NCI-H1048 (cell line): ENCODE measurements at places on chromosomes 1 and 21.

DNA sequence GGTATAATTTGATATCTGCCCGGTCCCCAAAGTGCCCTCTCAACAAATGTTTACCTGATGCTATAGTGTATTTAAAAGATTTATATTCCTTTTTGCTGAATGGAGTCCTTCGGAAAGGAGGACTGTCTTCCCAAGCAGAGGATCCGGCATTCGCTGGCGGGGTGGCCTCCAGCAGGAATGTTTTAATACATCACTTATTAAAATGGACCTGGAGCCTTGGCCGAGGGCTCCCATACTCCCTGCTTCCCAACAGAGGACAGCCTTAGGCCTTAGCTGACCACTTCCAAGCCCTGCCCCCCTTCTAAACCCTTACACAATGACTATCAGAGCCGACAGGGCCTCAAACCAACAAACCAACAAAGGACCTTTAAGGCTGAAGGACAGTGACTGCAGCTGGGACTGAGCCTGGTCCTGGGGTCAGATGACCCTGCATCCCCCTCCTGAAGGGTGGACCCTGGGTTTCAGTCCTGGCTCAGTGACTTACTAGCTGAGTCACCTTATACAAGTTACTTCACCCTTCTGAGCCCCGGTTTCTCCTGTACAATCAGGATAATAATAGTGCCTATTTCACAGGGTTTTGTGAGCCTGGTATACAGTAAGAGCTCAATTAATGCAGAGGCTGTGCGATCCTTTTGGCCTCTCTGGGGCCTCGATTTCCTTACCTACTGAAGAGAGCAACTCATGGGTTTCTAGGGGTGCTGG lies 5.6 kb downstream of the CAMK2N1 start:
- DNase-seq = no peak

DNA sequence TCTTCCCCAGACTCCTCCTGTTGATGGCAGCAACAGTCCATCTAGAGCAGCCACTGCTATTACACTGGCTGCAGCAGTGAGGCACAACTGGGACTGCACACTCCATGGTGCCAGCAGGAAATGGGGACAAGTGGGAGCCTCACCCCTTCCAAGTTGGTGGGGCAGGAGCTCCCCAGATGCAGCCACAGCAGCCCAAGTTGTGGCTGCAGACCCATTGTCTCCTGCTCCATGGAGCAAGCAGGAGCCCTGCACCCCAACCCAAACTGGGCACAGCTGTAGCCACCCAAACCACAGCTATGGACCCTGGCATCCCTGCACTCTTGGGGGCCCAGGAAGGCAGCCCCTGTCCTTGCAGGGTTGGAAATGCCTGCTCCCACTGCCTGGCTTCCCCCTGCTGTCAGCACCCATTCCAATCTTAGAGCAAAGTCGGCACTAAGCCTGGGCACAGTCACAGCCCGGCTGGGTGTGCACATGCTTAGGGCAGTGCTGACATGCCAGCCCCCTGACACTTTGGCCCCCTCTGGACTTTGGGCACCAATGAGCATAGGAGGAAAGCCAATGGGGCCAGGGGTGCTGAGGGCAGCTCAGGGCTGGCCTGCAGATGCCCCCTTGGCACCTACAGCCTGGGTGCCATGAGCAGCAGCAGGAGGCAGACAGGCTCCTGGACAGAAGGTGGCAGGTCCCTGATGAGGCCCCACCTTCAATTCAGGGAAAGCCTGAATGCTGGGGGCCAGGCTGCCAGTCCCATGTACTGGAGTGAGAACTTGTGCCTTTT lies 44.0 kb downstream of the MATN1 start:
- DNase-seq = no peak

- no peak for DNase-seq
Measured at GRCh38 chr1:82401116-82401515, 600.4 kb downstream of the ADGRL2 start.

DNA sequence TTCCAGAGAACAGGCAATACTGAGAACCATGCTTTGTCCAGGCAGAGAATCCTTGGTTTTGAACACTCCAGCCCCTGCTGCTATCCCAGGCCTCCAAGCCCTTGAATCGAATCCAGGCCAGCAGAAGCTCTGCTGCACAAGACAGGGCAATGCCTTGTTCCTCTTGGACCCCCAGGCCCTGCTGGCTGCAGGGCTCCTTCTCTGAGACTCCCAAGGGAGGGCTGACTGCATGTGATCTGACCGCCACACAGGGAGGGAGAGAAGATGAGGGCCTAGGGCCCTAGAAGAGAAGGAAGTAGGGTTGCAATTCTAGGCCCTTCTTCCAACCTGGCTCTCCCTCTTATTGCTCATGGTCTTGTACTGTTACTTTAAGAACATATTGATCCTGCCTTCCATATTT lies 160.6 kb upstream of the EDN2 start:
- no peak for DNase-seq

GRCh38 chr1:180000575-180000974 lies 46.0 kb downstream of the CEP350 start:
- no peak for DNase-seq

- DNase-seq = no peak
Measured at GRCh38 chr1:99146129-99146848, 118.0 kb upstream of the PLPPR4 start.

GRCh38 chr1:9892563-9893528 lies 17.2 kb downstream of the CTNNBIP1 start:
- DNase-seq = peak; percentile 22

- DNase-seq = no peak
Measured at GRCh38 chr1:35873243-35873750, 9.7 kb upstream of the AGO1 start.

DNA sequence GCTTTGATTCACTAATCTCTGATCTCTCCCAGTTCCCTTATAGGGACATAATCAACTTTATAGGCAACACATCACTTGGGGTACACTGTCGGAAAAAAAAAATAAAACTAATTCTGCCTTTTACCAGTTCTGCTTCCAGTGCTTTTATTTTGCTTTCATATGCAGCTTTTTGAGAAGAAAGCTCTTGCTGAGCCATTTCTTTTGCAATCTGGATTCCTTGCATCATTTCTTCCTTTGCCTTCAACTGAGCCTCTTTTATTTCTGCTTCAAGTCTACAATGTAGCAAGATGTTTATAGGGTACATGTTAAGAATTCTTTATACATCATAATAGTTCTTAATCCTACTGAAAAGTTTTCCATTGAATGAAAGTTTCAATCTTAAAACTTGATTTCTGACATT lies 30.6 kb downstream of the KIF14 start:
- no peak for DNase-seq

- DNase-seq = no peak
Measured at GRCh38 chr1:51922040-51922439, 43.5 kb upstream of the NRDC start.

DNA sequence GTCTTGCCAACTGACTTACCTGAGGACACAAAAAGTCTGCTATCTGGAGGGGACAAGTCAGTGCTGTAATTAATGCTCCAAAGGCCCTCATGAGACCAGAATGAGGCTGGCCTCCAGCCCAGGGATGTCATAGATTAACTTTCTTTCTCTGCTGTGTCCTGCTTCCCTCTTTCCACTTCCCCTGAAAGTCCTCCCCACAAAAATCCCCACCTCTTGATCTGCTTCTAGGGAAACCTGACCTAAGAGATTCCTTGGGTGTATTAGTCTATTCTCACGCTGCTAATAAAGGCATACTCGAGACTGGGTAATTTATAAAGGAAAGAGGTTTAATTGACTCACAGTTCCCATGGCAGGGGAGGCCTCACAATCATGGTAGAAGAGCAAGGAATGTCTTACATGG lies 39.2 kb downstream of the RUNX3 start:
- no peak for DNase-seq

- no peak for DNase-seq
Measured at GRCh38 chr1:56468518-56468917, 110.8 kb downstream of the PLPP3 start.

DNA sequence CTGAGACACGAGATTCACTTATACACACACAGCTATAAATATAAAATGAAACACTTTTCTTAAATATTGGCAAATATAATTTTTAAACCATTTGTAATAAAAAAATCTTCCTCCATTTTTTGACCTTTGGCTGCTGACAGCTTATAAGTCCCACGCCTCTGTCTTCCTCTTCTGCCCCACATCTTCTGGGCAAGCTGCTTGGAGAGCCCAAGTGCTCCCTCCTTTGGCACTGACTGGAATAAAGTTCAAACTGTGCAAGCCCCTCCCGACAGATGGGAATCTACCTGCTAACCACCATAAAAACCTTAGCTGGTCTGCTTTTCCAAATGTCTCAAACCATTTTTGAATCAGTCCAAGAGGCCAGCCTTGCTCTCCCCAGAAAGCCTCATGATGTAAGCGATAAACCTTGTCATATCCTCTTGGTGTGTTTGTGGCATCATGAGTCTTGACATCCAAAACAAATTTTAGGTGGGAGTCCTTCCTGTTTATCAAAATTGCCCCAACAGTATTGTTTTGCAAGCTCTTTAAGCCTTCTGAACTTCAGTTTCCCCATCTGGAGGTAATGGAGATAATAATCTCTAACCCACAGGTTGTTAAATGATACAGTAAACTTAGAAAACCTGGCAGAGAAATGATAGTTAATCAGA lies 99.8 kb downstream of the SNX7 start:
- DNase-seq = no peak

GRCh38 chr1:84721152-84721551 lies 30.9 kb upstream of the SSX2IP start:
- no peak for DNase-seq

DNA sequence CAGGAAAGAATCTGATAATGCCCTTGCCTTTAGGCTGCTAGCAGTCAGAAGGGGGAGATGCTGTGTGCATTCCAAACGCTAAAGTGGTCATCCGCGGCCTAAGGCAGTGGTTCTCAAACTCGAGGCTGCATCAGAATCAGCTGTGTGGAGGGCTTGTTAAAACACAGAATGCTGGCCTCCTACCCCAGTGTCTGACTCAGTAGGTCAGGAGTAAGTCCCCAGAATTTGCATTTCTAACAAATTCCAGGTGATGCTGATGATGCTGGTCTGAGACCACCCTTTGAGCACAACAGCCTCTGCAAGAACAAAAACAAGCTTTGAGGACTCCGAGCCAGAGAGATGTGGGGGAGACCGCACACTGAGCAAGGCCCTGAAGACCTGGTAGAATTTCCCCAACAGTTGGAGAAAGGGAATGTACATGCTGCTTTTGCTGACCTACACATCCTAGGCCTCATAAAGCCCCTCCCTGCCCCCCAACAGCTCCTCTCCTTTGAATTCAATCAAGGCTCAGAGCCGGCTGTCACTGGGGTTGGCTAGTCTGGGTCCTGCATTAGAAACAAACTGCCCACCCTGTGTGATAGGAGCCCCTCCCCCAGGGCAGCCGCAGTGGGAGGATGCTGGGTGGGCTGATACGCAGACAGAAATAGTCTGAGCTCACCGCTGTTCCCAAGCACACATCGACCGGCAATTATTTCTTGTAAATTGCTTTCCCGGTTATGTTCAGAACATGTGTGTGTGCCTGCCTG lies 27.1 kb downstream of the SHISAL2A start:
- DNase-seq = no peak

- no peak for DNase-seq
Measured at GRCh38 chr1:201503397-201504176, 3.3 kb downstream of the CSRP1 start.

- DNase-seq = no peak
Measured at GRCh38 chr1:151273924-151274466, 8.1 kb upstream of the ZNF687 start.

DNA sequence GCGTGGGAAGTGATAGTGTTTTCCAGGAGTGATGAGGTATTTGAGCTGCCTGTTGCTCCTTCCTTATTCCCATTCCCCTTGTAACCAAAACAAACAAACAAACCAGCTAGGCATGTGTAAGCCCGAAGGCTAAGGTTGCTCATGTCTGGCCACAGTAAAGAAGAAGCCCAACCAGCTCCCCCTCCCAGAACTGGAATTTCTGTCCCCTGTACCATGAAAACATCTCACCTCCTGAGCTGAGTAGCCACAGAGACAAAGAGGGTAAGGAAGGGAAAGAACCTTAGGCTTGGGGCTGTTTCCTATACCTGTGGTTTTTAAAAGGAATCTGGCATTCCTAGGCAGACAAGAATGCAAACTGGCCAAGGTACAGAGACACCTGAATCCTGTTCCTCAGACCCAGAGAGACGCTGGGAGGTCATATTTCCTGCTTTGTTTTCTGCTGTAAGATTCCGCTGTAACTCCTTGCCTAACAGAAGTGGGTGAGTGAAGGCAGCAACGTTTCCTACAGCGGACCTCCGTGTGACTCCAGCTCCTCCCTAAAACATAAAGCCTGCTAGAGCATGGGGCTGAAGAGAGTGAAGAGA lies 41.7 kb upstream of the RAB4A start:
- no peak for DNase-seq

DNA sequence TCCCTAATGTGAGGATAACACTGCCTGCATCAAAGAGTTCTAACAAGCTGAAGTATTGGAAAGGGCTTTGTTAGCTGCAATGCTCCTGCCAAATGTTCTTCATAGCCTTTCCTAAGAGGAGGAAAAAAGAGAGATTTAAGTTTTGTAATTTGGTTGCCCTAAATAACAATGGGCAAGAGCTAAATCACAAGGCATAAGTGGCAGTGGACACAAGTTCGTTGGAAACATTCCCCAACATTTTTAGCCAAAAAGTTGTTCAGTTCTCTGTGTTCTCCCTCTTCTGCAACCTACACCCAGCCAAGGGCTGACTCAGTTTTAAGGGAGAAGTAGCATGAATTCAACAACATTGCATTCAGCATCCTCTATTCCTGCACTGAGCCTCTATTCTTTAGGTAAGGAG lies 2.6 kb upstream of the UQCRHL start:
- no peak for DNase-seq

DNA sequence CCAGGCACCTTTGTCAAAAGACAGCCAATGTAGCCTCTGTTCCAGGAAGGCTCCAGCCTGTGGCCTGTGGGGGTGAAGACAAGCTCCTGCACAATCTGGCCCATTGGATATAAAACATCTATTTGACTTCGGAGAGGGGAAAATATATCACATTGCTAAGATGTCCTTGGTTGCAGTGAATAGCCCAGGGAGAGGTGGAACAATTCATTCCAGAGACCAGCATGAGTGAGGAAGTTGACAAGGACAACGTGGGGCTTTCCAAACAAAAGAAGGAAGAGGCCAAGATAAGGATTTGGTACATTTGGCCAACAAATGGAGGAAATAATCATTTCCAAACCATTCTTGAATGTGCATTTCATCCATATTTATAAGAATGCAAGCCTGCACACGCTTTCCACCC lies 187.0 kb downstream of the ETS2 start:
- DNase-seq = no peak

DNA sequence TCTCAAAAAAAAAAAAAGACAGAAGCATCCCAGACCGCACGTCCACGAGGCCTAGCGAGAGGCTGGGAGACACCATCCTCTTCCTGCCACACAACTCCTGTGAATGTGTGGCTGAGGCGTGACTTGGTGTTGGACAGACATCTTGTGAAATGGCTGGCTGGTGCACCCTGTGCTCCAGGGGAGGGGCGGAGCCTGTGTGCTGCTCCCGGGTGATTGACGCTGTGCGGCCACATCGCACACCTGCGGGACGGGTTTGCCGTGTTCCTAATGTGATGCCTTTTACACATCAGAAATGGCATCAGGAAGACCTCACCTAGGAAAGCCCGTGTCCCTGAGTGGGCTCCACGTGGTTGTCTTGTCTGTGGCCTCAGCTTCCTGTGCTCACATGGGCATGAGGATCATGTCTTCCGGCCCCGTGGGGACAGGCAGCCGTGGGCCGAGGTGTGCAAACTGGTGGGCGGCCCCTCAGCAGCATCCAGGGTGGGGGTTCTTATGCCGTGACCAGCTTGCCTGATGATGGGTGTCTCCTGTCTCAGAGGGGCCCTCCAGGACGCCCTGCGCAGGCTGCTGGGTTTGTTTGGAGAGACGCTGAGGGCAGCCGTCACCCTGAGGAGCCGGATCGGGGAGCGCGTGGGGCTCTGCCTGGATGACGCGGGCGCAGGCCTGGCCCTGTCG lies 64.4 kb downstream of the PCNT start:
- no peak for DNase-seq
